Thoracic aorta (tissue), 2 donors: ENCODE measurements at places on chromosomes 13 and 19.

- H3K27me3 ChIP-seq: no peaks in the 10 kb centered on the region
- no peak overlapping the region for H3K27ac ChIP-seq
- no peaks in the 10 kb centered on the region for H3K4me1 ChIP-seq
- no peak for DNase-seq
- no peaks in the 10 kb centered on the region for H3K36me3 ChIP-seq
Observed at GRCh38 chr19:28971049-28971448, 241.9 kb downstream of the UQCRFS1 start.

DNA sequence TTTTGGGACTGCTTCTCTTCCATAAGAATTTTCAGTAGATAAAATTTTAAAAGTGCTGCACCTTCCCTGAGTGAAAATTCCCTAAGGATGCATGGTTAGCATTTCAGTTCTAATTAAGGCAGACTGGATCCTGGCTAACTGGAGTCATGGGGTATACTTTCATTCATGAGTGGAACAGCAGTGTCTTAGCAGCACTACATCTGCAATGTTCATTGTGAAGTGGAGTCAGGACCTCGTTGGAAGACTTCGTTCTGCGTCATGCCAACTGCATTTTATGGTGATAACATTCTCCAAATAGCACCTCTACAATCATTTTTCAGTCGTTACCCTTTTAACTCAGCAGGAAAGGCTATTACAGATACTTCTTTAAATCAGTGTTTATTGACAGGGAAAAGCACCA, 25.5 kb downstream of the PHF11 start:
- H3K27me3 ChIP-seq: no peaks in the 10 kb centered on the region
- no peak for DNase-seq
- H3K36me3 ChIP-seq: peaks cover 25% of the 10 kb centered on the region
- no peaks in the 10 kb centered on the region for H3K4me1 ChIP-seq

DNA sequence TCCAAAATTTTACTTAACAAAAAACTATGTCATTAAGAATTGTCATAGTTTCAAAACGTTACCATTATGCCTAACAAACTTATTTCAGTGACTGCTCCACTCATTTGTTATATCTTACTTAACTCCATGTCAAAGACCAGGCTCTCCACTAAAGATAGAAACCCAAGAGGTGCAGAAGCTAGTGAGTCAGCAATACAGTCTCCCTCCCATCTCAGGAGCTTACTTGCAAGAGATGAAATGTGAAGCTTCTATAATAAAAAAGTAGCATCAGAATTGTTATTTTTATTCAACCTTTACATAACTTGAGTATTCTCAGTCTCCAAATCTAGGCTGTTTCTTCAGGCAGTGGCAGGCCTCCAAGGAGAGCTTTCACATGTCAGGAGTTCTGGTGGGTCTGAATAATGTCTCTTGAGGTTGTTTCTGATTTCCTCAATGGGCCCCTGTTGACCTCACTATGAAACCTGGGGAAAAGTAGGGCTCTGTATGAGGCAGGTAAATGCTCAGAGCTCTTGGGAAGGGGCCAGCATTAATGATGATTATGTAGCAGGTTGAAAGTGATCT, 242.0 kb downstream of the NDFIP2 start:
- peaks cover 8% of the 10 kb centered on the region for H3K4me1 ChIP-seq
- DNase-seq: no peak
- no peaks in the 10 kb centered on the region for H3K36me3 ChIP-seq
- H3K27me3 ChIP-seq: no peaks in the 10 kb centered on the region

GRCh38 chr19:55447421-55448174, 4.5 kb upstream of the SHISA7 start:
- H3K27ac ChIP-seq: no peak overlapping the region
- H3K4me3 ChIP-seq: no peak overlapping the region
- no peak for DNase-seq
- peaks cover 10% of the 10 kb centered on the region for H3K4me1 ChIP-seq
- peaks cover 5% of the 10 kb centered on the region for H3K27me3 ChIP-seq

DNA sequence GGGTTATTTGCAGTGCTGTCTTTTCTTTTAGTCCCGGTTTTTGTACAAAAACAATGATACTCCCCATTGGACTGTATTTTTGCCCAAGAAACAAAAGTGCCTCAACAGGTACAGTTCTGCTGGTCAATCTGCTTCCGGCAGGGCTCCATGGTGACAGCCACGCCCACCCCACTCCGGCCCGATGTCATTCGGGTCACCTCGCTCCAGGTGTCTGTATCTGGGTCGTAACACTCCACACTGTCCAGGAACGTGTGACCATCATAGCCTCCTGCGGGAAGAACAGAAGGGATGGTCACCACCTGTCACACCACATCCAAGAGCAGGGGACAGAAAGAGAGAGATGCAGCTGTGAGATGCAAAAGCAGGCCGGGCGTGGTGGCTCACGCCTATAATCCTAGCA, 16.6 kb downstream of the KEAP1 start:
- peaks cover 54% of the 10 kb centered on the region for H3K36me3 ChIP-seq
- H3K4me1 ChIP-seq: no peaks in the 10 kb centered on the region
- no peak overlapping the region for H3K27ac ChIP-seq
- H3K27me3 ChIP-seq: no peaks in the 10 kb centered on the region

DNA sequence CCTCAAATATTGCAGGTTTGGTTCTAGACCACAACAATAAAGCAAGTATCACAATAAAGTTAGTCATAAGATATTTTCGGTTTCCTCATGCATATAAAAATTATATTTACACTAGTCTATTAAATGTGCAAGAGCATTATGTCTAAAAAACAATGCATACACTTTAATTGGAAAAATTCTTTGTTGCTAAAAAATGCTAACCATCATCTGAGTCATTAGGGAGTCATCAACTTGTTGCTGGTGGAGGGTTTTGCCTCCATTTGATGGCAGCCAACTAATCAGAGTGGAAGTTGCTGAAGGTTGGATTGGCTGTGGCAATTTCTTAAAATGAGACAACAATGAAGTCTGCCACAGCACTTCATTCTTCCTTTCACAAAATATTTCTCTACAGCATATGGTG, 422.3 kb upstream of the GPC6 start:
- no peaks in the 10 kb centered on the region for H3K27me3 ChIP-seq
- H3K36me3 ChIP-seq: no peaks in the 10 kb centered on the region
- no peak overlapping the region for H3K27ac ChIP-seq
- no peak overlapping the region for H3K4me3 ChIP-seq
- peaks cover 53% of the 10 kb centered on the region for H3K4me1 ChIP-seq
- DNase-seq: no peak

- H3K27me3 ChIP-seq: no peaks in the 10 kb centered on the region
- H3K4me1 ChIP-seq: no peaks in the 10 kb centered on the region
- H3K36me3 ChIP-seq: peaks cover 2% of the 10 kb centered on the region
- DNase-seq: no peak
Observed at GRCh38 chr19:10452726-10453618, 32.6 kb downstream of the PDE4A start.

GRCh38 chr19:48395170-48395455, 1.6 kb downstream of the GRIN2D start:
- no peak overlapping the region for H3K4me3 ChIP-seq
- peaks cover 5% of the 10 kb centered on the region for H3K4me1 ChIP-seq
- DNase-seq: no peak
- peaks cover 21% of the 10 kb centered on the region for H3K27me3 ChIP-seq
- no peak overlapping the region for H3K27ac ChIP-seq

DNA sequence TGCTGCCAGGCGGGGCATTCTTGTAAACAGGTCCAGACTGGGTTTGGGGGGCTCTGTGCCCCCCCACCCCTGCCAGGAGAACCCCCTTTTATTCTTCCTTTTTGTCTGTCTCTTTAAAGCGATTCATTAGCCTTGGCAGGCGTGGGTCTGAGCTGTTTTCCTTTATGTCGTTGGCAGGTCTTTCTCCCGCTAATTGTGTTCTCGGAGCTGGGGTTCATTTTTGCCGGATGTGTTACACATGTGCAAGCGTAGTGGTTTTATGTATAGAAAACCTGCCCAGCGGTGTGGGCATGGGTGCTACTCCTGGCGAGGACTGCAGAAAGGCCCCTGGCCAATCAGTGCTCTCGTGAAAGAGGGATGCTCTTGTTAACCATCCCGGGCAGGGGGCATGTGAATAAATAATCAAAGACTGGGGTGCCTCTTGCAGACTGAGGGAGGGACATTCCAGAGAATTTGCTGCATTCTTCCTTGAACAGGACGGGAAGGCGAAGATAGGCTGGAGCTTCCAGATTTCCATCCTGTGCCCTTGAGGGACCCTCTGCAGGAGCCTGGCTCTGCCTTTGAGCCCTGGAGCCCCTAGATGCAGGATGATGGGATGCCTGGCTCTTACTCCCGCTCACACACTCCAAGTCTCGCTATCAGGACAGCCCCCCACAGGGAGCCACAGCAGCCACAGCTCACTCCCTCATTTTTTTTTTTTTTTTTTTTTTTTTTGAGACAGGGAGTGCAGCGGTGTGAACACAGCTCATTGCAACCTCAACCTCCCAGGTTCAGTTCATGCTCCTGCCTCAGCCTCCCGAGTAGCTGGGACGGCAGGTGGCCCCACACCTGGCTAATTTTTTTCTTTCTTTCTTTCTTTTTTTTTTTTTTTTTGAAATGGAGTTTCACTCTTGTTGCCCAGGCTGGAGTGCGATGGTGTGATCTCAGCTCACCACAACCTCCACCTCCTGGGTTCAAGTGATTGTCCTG, 14.1 kb downstream of the CARM1 start:
- peaks cover 44% of the 10 kb centered on the region for H3K4me1 ChIP-seq
- no peak overlapping the region for H3K27ac ChIP-seq
- no peak overlapping the region for H3K4me3 ChIP-seq
- H3K27me3 ChIP-seq: no peaks in the 10 kb centered on the region

- no peaks in the 10 kb centered on the region for H3K36me3 ChIP-seq
- H3K27ac ChIP-seq: no peak within 1 kb of the TSS
- DNase-seq: no peak
- H3K27me3 ChIP-seq: peaks cover 71% of the 10 kb centered on the region
- H3K4me3 ChIP-seq: no peak within 1 kb of the TSS
Observed at GRCh38 chr19:49425178-49425577, at the start of gene GFY. TSS of gene GFY (plus strand) at chr19:49425388. CDS start at chr19:49426431, 1,043 bp downstream.

- DNase-seq: no peak
- H3K36me3 ChIP-seq: peaks cover 9% of the 10 kb centered on the region
- no peak overlapping the region for H3K4me3 ChIP-seq
- H3K4me1 ChIP-seq: peaks cover 17% of the 10 kb centered on the region
- no peaks in the 10 kb centered on the region for H3K27me3 ChIP-seq
- no peak overlapping the region for H3K27ac ChIP-seq
Observed at GRCh38 chr19:55275851-55276719, 3.8 kb downstream of the HSPBP1 start.

GRCh38 chr13:102970542-102970941, 95.7 kb downstream of the SLC10A2 start:
- H3K4me3 ChIP-seq: no peak overlapping the region
- H3K36me3 ChIP-seq: no peaks in the 10 kb centered on the region
- H3K4me1 ChIP-seq: no peaks in the 10 kb centered on the region
- no peaks in the 10 kb centered on the region for H3K27me3 ChIP-seq
- no peak overlapping the region for H3K27ac ChIP-seq
- no peak for DNase-seq

DNA sequence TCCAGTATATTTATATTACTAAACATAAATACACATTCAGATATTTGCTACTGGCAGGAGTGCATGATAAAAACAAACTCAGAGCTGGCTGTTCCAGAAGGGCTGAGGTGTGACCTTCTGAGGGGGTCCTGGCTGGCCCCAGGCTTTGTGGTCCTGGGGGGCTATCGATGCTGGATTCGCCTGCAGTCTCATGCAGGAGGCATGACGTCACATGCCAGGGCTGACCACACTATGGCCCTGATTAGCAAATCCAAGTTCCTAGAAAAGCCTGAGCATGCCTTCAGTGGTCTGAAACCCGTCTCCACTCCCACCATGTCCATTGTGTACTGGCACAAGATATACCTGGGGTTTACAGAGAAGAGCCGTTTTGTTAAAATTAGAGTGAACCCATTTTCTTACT, 97.9 kb downstream of the KL start:
- no peak overlapping the region for H3K4me3 ChIP-seq
- H3K27me3 ChIP-seq: no peaks in the 10 kb centered on the region
- peaks cover 32% of the 10 kb centered on the region for H3K36me3 ChIP-seq
- H3K4me1 ChIP-seq: peaks cover 41% of the 10 kb centered on the region

DNA sequence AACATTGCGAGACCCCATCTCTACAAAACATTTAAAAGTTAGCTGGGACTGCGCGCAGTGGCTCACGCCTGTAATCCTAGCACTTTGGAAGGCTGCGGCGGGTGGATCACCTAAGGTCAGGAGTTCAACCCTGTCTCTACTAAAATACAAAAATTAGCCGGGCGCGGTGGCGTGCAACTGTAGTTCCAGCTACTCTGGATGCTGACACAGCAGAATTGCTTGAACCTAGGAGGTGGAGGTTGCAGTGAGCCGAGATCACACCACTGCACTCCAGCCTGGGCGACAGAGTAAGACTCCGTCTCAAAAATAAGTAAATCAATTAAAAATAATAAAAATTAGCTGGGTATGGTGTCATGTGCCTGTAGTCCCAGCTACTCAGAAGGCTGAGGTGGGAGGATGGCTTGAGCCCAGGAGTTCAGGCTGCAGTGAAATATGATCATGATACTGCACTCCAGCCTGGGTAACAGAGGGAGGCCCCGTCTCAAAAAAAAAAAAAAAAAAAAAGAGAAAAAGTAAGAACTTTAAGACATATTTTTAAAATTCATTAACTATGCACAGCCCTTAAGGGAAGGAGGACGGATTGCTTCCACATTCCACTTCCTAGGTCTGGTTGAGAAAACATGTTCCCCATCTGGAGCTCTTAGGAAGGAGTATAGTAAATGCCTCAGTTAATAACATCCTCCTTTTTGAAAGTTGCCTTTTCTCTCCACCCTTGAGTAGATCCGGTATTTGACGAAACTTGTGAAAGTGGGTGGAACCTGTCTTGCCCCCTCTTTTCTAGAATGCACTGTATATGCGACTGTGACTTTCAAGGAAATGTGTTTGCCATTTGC, 26.1 kb downstream of the EXOC3L2 start:
- no peaks in the 10 kb centered on the region for H3K36me3 ChIP-seq
- H3K27ac ChIP-seq: no peak overlapping the region

DNA sequence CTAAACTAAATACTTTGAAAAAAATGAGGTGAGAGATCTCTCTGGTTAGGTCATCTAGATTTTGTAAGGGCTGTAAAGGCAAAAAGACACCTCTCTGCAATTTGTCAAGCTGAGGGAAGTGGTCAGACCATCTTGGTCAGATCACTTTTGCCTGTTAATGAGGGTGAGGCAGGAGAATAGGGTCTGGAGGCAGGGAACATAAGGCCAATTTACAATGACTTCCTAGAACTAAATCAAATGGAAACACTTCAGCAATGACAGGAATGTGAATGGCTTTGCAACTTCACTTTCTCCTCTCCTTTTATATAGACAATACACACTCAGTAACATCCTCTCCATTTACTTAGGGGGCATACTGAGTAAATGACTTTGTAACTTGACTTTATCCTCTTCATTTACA, 1653.4 kb downstream of the SLITRK5 start:
- no peaks in the 10 kb centered on the region for H3K36me3 ChIP-seq
- H3K4me3 ChIP-seq: no peak overlapping the region
- no peaks in the 10 kb centered on the region for H3K4me1 ChIP-seq
- DNase-seq: no peak

- no peaks in the 10 kb centered on the region for H3K4me1 ChIP-seq
- DNase-seq: no peak
- no peak overlapping the region for H3K27ac ChIP-seq
- no peaks in the 10 kb centered on the region for H3K36me3 ChIP-seq
- H3K4me3 ChIP-seq: no peak overlapping the region
Observed at GRCh38 chr13:62633448-62633847, 1217.8 kb upstream of the PCDH20 start.

GRCh38 chr19:6779206-6779605, 6.7 kb downstream of the VAV1 start:
- no peaks in the 10 kb centered on the region for H3K36me3 ChIP-seq
- no peak overlapping the region for H3K4me3 ChIP-seq
- no peaks in the 10 kb centered on the region for H3K27me3 ChIP-seq
- H3K27ac ChIP-seq: no peak overlapping the region
